ENCODE measurements at places on chromosomes 7 and 10. TPM values are rescaled to one million over a fixed set of nuclear protein-coding genes. Genes with fewer than 3 reads are reported as not detected.

GRCh38 chr10:101000915-101001658 is 1.5 kb downstream of the LZTS2 start:
- no peaks in the 10 kb centered on the region for H3K27me3 ChIP-seq
- peak overlapping the region; percentile 97 for H3K27ac ChIP-seq
- peak overlapping the region; percentile 87 for H3K4me3 ChIP-seq

FEZF1 gene
- not detected for total RNA-seq

- H3K27ac ChIP-seq = no peak overlapping the region
- H3K36me3 ChIP-seq = no peaks in the 10 kb centered on the region
- H3K4me3 ChIP-seq = no peak overlapping the region
- no peak for DNase-seq
- peaks cover 10% of the 10 kb centered on the region for H3K4me1 ChIP-seq
- no peaks in the 10 kb centered on the region for H3K27me3 ChIP-seq
These were observed 48.1 kb downstream of the OSBPL3 start for GRCh38 chr7:24931844-24932243.

SEMA3A gene
- total RNA-seq = 1.1 TPM

DNA sequence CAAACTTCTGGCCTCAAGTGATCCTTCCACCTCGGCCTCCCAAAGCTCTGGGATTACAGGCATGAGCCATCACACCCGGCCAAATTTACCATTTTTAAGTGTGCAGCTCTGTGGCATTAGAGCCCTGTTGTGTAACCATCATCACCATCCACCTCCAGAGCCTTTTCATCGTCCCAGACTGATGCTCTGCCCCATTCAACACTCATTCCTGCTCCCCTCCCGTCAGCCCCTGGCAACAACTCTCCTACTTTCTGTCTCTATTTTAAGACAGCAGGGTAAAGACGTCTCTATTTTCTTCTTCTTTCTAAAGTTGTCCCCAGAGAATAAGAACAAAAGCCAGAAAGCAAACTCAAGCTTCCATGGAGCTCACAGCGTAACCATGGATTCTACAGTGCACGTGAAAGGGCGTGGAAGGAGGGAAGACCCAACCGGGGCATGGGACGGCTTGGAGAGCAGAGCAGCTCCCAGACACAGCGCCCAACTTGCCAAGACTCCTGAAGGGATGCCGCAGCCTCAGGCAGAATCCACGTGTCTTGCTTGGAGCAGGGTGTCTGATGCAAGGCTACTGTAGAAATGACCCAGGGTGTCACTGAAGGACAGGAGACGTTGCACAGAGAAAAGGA is 42.7 kb upstream of the PITRM1 start:
- H3K4me1 ChIP-seq = no peaks in the 10 kb centered on the region
- H3K4me3 ChIP-seq = no peak overlapping the region
- no peak overlapping the region for H3K27ac ChIP-seq
- no peaks in the 10 kb centered on the region for H3K36me3 ChIP-seq
- H3K27me3 ChIP-seq = no peaks in the 10 kb centered on the region
- no peak for DNase-seq

ABCB4 gene
- total RNA-seq = 8.7 TPM

RAB19 gene
- not detected for total RNA-seq

GSTK1 gene
- 106 TPM for total RNA-seq

DNA sequence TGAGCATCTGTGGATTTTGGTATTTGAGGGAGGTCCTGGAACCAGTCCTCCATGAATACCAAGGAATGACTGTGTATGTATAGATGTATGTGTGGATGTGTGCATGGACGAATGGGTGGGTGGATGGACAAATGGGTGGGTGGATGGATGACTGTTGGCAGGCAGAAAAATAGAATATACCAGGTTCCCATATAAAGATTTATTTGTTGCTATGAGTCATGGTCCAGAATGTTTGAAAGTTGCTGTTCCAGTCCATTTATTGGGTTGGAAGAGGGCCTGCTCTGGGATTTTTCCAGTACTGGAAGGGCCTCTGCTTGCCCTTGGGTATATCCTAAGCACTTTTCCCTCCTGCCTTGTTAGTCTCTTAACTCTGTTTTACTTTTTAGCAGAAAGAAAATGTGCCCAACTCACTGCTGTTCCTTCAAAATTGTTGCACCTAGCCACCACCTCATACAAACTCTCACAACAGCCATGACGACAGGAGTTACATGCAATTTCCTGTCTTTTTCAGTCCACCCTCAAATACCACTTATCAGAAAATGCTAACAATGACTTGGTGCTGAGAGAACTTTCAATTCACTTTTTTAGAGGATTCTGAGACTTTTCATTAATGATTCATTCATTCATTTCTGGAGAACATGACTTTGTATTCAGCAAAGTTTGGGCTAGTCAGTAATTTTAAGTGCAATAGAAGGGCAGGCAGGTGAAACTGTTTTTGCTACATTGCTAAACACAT is 108.1 kb downstream of the EEPD1 start:
- H3K27ac ChIP-seq = no peak overlapping the region
- H3K4me3 ChIP-seq = no peak overlapping the region
- H3K4me1 ChIP-seq = peaks cover 76% of the 10 kb centered on the region
- no peaks in the 10 kb centered on the region for H3K27me3 ChIP-seq

DNA sequence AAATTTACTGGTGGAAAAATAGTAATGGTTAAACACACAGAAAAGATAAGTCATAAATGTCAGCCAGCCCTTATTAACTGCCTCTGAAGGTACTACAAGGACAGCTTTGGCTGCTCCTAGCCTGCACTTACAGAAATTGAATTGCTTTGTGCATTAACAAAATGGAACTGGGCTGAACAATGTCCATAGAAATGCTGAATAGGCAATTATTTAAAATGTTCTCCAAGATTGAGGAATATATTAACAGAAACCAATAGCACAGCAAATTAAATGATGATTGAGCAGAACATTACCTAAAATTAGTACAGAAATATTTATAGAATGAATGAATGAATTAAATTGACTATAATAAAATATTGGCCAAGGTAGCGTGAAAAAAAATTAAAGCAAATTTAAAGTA is 42.4 kb upstream of the AGMO start:
- no peak for DNase-seq
- no peaks in the 10 kb centered on the region for H3K4me1 ChIP-seq
- H3K27me3 ChIP-seq = no peaks in the 10 kb centered on the region
- H3K36me3 ChIP-seq = no peaks in the 10 kb centered on the region
- H3K4me3 ChIP-seq = no peak overlapping the region

POLL gene
- 37.0 TPM for total RNA-seq

DNA sequence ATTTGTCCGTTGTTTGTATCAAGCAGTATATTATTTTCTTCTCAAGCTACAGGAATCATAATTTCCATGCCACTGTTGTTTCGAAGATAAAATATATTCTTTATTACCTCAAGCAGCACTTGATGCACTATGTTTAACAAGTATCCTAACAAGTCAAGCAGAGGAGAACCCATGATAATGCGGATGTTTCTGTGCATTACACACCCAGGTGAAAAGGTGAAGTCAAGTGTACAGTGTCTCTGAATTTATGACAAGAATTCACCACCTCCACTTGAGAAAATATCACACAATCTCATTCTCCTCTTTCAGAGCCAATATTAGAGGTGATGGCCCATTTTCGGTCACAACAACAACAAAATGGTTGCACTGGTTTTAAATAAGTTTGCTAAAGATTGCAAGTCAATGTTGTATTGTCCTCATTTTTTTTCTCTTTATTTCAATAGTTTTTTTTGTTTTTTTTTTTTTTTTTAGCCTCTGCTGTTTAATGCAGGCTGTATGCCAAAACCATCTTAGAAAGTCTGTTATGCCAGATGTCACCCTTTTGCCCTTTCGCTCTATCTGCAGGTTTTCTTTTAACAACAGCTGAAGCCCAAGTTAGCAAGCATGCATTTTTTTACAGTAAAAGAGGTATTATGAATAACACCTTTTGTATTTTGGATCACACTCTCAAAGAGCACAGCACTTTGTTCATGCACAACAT is 568.7 kb upstream of the LRRN3 start:
- H3K27me3 ChIP-seq = no peaks in the 10 kb centered on the region
- no peak for DNase-seq
- H3K36me3 ChIP-seq = no peaks in the 10 kb centered on the region
- H3K27ac ChIP-seq = no peak overlapping the region

GRCh38 chr10:86603256-86603655 is 51.1 kb upstream of the OPN4 start:
- no peak for DNase-seq
- H3K27ac ChIP-seq = no peak overlapping the region
- H3K4me3 ChIP-seq = no peak overlapping the region
- no peaks in the 10 kb centered on the region for H3K27me3 ChIP-seq
- no peaks in the 10 kb centered on the region for H3K36me3 ChIP-seq

DNA sequence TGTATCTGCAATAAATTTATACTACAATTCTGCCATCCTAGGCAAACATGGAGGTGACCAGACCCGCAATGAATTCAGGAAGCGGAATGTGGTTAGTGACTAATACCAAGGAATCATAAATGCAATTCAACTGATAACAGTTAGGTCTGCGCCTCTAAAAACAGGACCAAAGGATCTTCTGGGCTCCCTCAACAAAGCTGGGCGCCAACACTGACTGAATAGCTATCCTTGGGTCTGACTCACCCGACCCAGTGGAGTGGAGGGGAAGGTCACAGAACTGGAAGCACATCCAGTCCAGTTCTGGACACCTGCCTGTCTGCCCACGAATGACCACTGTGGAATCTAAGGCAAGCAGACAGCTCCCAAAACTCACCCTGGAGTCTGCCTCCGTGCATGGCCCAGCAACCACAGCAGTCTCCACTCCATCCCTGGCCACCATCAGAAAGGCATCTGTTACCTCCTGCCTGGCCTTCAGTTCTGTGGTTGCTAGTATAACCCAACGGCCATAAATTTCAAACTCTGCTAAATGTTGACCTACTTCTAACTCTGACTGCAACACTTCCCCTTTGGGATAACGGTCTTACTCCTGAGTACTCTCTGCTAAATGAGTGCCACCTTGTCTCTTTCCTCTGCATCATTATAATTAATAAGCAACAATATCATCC is 43.0 kb upstream of the DLX6 start:
- no peak overlapping the region for H3K4me3 ChIP-seq
- no peak overlapping the region for H3K27ac ChIP-seq
- DNase-seq = no peak
- no peaks in the 10 kb centered on the region for H3K4me1 ChIP-seq

MBL2 gene
- not detected for total RNA-seq

DNA sequence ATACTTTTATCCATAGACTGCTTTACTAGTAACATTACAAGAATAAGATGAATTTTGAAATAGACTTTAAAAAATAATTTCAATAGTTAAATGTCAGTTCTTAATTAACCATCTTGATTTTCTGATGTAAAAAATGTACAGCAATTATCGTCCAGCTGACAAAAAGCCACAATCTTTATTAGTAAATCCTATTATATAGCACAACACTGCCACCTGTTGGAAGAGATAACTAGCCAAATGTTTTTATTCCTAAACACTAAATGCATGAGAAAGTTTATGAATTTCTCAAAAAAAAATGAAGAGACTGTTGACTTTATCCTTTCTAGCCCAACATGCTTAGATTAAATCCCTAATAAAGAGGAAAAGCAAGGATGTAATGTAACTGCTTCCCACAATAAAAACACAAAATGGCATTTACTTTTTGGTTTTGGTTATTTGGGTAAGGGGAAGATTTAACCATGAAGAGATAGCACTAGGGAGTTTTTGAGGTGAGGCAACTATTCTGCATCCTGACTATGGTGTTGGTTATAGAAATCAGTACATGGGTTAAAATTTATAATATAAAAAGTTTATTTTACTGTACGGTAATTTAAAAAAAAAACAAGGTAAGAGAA is 8.0 kb downstream of the COA1 start:
- no peak overlapping the region for H3K27ac ChIP-seq
- H3K4me3 ChIP-seq = no peak overlapping the region
- H3K36me3 ChIP-seq = no peaks in the 10 kb centered on the region
- no peak for DNase-seq
- H3K4me1 ChIP-seq = no peaks in the 10 kb centered on the region

SCART1 gene
- total RNA-seq = 12.1 TPM

CYP2C19 gene
- not detected for total RNA-seq

DNA sequence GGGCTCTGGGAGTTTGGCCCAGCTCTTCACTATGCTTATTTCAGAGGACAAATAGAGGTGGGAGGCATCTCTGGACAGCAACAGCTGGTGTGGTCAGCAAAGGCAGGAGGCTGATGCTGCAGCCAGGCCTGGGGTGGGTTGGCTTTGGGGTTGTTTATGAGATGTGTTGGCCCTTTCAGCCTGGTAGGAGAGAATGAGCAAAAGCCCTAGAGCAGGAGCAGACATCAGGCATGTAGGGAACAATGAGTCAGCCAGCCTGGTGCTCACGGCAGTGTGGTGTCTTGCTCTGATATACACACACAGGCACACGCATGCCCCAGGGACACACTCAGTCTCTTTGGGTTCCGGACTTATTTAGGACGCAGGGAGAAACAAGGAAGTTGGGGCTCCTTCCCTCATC is 157.1 kb downstream of the PRKCQ start:
- DNase-seq = no peak
- H3K4me1 ChIP-seq = no peaks in the 10 kb centered on the region
- no peaks in the 10 kb centered on the region for H3K36me3 ChIP-seq
- H3K27me3 ChIP-seq = no peaks in the 10 kb centered on the region

GRCh38 chr10:24307696-24308485 is 99.0 kb downstream of the KIAA1217 start:
- no peak for DNase-seq
- H3K27me3 ChIP-seq = no peaks in the 10 kb centered on the region
- peak overlapping the region; percentile 57 for H3K4me3 ChIP-seq
- peak overlapping the region; percentile 69 for H3K27ac ChIP-seq
- no peaks in the 10 kb centered on the region for H3K36me3 ChIP-seq

MTURN gene
- 80.1 TPM for total RNA-seq

DNA sequence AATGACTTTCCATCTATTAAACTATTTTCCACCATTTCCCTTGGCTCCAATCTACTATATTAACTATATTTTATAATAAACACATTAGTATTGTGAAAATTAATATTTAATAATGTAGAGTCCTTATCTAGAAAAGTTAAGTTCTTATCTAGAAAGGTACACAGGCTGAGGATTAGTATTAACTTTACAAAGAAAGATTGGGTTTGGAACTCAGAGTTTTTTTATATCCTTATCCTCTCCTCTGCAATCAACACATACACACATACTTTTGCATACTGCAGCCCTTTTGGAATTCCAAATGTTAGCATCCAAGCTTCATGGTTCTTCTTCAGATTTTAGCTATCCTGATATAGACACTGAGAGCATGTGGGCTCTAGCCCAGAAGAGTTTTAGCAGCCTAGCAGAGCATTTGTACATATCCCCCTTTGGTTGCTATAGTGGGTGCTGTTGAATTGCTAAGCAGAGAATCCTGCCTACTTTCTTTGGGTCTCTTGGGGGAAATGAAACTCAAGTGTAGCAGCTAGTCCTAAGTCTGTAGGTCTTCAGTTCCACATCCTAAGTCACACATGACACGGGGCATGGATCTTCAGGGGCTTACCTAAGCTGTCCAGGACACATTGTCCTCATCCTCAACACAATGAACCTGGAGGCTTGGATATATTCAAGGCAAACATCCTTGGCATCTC is 874.6 kb downstream of the LRMDA start:
- no peaks in the 10 kb centered on the region for H3K27me3 ChIP-seq
- H3K27ac ChIP-seq = no peak overlapping the region
- H3K36me3 ChIP-seq = no peaks in the 10 kb centered on the region
- H3K4me3 ChIP-seq = no peak overlapping the region
- H3K4me1 ChIP-seq = peaks cover 23% of the 10 kb centered on the region
- no peak for DNase-seq

CUBN gene
- total RNA-seq = 4.6 TPM

TACR2 gene
- not detected for total RNA-seq

- peaks cover 24% of the 10 kb centered on the region for H3K4me1 ChIP-seq
- no peaks in the 10 kb centered on the region for H3K36me3 ChIP-seq
- DNase-seq = no peak
- no peak within 1 kb of the TSS for H3K27ac ChIP-seq
- H3K4me3 ChIP-seq = peak within 1 kb of the TSS; percentile 64
These were observed at the start of gene MNX1 for GRCh38 chr7:157010588-157011332. MNX1 (minus strand) TSS chr7:157010663; CDS start chr7:157010350, 313 bp downstream.
